Thyroid gland (tissue), 4 donors: ENCODE measurements at places on chromosomes 3 and 15. TPM values are rescaled to one million over a fixed set of nuclear protein-coding genes. Genes with fewer than 3 reads are reported as not detected.

Gene CCDC54
- total RNA-seq, result not detected

Gene TUSC7
- not detected for total RNA-seq

DNA sequence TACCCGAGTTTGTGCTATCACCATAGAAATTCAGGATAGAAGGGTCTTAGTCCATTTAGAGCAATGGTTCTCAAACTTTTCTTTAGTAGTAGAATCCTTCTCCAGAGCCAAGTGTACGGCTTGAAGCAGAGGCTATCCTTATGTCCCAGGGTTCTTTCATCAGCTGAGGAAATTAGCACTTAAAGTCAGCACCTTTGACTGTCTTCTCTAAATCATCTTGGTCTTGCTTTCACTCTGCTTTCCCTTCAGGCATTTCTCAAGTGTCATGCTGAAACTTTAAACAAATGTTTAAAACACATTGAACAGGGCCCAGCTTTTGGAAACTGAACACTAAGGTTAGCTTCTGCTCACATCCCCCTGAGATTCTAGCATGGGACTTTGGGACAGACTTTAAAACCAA lies 78.2 kb downstream of the TM4SF4 start:
- no peak for DNase-seq

Gene IL20RB
- 1.6 TPM for total RNA-seq

Gene CFAP100
- total RNA-seq, result not detected

DNA sequence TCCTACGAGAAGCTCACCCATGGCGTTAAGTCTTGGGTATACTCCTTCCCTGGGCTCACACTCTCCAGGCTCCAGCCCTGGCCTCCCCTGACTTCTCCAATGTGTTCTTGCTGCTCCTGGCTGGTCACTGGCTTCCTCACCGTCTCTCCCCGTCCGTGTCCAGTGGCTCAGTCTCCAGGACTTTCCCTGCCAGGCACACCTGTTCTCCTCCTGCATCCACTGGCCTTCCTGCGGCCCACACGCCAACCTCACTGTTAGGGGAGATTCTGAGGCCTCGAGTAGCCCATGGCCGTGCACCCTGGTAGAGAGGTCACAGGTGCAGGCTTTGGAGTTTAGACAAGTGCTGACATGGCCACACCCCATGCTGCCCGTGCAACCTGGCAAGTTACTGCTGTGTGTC lies 91.9 kb upstream of the SNRPA1 start:
- no peak for DNase-seq

DNA sequence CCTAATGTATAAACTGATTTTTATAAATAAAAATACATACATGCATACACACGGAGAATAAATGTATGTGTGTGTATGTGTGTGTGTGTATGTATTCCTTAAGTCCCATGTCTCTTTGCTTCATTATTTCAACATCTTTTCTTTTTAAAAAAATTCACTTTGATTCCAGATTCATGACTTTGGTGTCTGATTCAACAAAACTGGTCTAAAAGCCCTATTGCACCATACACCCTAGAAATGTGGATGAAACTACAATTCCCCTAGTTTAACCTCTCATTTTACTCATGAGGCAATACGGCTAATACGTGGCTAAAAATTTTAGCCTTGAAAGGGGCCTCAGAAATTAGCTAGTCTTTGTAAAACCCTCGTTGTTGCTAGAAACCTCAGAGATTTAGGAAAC lies 228.1 kb downstream of the ADAMTS9 start:
- no peak for DNase-seq

GRCh38 chr15:81268881-81269601 lies 54.9 kb downstream of the STARD5 start:
- no peak for DNase-seq

DNA sequence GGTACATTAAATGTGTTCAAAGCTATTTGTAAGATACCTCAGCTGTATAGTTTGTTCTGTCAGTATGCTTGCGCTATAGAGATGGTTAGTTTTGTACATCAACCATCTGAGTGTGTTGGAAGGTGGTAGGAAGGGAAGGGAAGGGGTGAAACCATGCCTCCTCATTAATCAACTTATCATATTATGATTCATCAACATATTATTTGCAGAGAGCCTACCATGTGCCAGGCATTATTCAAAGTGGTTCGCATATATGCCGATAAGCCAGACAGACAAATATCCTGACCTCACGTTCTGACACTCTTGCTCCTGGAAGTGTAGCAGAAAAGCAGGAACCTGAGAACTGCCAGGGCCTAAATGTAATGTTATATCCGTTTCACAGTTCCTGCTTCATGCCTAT lies 248.1 kb upstream of the NR2E3 start:
- DNase-seq, result no peak

DNA sequence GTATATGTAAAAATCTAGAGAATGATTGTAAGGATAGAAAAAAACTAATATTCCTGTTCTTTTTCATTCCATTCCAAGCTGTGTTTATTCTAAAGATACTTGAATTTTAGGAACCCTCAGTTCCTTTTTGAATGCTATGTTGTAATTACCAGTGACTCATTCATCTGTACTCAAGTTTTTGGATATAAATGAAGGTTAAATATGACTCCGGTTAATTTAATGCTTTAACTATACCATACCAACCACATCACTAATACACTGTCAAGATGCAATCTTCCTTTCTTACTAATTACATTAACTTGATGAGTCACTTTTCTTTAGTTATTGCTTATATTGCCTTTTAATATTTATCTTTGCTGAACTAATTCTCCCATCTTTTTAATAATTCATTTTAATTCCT lies 68.8 kb upstream of the ZNF148 start:
- DNase-seq, result no peak
